Stimulated activated CD4-positive, alpha-beta T cell treated with anti-CD3 and anti-CD28 coated beads, Interleukin-15, amount 100 ng/mL, for 1 hour (primary cell): ENCODE measurements at places on chromosomes 6 and 20.

DNA sequence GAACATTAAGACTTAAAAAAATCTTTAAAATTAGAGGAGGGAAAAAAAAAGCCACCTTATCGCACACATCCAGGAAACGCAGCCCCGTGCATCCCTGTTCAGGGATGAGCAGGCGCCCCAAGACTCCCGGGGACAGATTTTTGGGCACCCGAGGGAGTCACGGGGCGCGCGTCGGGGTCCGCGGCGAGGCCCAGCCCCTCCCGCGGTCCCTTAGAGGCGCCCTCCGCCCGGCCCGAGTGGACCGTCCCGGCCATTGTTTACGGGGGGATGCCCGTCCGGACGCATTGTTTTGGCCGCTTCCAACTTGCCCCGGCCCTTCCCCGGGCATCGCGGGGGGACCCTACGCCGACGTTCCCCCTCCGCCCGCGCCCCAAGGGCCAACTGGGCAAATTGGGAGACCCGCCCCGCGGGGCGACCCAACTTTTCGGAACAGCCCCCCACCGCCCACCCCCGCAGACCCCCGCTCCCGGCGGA is 610 bp downstream of the ZNF217 start:
- no peak for DNase-seq

DNA sequence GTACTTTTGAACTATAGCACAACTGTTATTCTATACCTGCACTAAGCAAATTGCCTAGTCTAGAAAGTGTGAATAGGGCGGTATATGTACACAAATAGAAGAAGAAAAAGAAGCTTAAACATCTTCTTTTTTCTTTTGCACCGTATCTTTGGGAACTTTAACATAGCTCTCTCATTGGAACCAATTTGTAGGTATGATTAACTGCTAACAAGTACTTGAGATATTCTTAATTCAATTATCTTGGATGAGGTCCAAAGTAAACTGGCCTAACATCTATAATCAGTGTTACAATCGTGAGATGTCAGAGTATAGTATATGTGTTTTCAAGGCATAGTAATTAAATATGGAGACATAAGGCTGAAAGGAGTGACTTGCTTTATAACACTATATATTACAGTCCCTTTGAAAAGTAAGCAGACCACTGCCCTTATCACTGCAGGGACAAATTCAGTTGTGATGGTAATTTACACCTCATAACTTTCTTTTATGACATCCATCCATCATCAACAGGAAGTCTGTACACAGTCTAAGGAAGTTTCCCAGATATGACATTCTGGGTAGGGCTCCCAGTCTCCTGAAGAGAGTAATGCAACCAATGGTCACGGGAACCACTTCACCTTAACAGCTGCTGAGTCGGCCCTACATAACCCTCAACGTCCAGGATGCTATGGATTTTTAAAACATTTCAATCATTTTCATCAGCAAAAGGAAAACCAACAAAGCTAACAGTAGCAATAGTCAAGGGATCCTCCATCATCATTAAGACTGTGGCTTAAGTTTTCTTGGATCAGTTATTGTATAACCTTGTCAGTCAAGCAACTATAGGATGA is 37.6 kb downstream of the NKAIN2 start:
- DNase-seq = no peak

DNA sequence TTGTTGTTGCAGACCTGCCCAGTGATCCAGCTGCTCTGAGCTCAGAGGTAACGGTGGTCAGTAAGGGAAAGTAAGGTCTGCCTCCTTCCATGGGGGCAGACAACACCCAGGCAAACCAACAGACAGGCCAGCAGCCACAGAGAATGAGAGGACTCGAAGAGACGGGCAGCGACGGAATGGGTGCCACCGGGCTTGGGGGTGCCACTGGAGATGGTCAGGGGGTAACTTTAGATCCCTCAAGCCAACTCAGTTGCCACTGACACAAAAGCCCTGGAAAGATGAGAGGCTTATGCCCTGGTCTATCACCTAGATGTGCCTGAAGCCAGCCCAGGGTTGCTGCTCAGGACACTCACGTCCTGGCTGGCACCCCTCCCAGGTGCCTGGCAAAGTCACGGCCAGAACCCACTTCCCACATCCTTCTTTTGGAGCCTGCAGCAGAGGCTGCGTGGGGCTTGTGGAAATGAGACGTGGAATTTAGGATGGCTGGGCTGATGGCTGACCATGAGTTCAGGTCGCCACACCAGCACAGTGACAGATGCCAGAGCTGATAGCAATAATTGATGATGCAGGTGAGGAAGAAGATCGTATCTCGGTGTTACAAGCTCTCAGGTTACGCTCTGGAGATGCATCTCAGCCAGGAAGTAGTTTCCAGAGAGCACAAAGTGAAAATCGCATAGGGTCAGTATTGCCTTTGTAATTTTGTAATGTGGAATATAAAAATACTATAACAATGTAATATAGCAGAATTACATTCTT is 209.1 kb downstream of the SYNDIG1 start:
- no peak for DNase-seq

- no peak for DNase-seq
Measured at GRCh38 chr20:39524371-39524911, 562.3 kb downstream of the DHX35 start.

GRCh38 chr6:79742030-79742429 is 110.9 kb downstream of the SH3BGRL2 start:
- DNase-seq = no peak
